ENCODE measurements at places on chromosomes 6 and 20.

DNA sequence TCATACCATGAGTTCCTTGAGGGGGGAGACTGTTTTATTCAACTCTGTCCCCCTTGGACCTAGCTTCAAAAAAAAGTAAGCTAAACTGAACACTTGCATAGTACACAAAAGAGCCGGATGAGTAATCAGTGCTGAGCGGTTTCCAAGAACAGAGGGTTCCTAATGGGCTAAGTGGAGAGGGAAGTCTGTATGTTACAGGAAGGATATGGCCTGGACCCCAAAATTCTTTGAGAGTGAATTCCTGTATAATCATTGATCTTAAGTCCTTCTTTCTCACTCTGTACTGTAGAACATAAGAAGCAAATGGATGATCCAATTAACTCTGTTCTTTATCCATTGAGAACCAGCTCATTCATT is 324.7 kb upstream of the CNR1 start:
- no peak for DNase-seq

GRCh38 chr6:110270165-110270564 is 88.0 kb downstream of the METTL24 start:
- no peak for DNase-seq

GRCh38 chr6:41545247-41545702 is 906 bp upstream of the FOXP4 start:
- DNase-seq, result no peak

- no peak for DNase-seq
Observed at GRCh38 chr20:57313230-57313629, 16.4 kb upstream of the SPO11 start.

GRCh38 chr20:51800872-51801121 is 1.5 kb downstream of the SALL4 start:
- DNase-seq, result no peak

GRCh38 chr6:109296452-109296851 is 85.8 kb downstream of the CD164 start:
- no peak for DNase-seq

GRCh38 chr6:170512249-170512648 is 40.9 kb downstream of the PSMB1 start:
- no peak for DNase-seq

DNA sequence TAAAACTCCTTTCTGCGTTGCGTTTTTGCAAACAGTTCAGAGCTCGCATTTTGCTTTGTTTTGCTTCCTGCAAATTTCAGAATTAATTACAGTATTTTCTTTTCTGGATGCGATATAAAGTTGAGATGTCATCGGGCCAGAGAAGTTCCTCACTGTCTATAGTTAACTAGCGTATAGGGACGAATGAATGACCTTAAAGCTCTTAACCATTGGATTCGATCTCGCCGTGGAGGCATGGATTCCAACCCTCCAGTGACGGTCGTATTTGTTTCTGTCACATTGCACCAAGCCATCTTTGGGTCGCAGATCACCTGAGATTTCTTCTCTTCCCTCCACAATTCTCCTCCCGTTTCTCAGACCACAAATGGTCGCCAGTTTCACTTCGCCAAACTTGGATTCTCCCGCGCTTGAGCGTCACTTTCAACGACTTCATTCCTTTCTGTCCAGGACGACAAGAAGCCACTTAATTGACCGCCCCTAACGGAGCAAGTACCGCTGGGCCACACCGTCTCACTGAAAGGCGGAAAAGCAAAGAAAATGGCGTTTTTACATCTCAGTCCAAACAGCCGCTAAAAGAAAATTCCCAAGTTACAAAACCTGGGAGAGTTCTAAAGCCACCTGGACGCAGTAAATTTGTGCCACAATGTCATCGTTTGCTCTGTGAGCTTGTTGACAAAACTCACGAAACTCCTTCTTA is 85.3 kb upstream of the ZNF184 start:
- DNase-seq, result no peak

DNA sequence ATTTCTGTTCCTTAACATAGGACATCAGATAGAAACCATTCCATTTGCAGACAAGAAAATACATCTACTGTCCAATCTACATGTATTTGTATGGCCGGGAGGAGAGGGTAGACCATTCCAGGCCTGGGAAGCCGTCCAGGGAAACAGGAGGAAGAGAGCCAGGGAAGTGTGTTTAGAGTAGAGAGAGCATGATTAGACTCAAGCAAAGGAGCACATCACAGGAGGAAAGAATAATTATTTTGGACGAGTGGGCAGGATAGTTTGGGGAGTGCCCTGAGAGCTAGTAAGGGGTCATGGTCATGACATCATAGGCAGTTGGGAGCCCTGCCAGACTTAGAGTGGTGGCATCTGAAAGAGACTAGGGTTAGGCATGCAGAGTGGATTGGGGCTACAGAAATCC is 250.0 kb downstream of the HIVEP2 start:
- no peak for DNase-seq

- no peak for DNase-seq
Observed at GRCh38 chr20:20371083-20371482, 3.2 kb downstream of the INSM1 start.

DNA sequence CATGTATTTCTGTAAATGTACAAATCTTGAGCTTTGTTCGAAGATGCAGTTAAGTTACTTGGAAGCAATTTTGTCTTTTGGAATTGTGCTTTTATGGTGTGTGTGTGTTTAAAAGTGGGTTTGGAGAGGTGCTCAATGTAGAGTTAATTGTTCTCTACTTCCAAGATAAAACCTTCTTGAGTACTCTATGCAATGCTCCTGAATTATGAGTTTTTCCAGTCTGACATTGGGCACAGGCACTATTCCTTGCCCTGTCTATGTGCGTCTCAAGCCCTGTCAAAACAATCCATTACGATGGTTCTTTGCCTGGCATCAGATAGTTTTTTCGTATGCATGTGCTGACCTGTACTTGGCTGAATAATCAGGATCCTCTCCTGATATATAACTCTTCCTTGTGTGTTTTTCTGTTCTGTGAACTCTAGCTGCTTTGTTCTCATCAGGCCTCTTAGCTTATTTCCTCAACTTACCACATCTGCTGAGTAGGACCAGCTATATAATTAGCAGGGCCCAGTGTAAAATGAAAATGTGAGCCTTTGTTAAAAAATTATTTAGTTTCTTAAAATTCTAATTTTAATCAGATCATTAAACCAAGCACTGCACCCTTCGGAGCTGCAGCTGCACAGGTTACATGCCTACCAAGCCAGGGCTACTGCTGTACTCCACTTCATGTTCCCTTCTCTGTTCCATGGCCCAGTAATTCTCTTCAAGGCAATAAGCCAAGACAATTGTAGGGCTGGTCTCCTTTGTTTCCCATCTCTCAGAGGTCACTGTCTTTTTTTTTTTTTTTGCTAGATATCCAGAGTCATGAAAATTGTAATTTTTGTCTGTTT is 160.1 kb downstream of the ZFAND3 start:
- no peak for DNase-seq

- DNase-seq, result peak; percentile 30
Observed at GRCh38 chr20:63708301-63709148, 686 bp downstream of the ZGPAT start.

All from HuH-7 (cell line).